ENCODE measurements at places on chromosomes 12 and 14. TPM values are rescaled to one million over a fixed set of nuclear protein-coding genes. Genes with fewer than 3 reads are reported as not detected.

Gene NANOG
- not detected for total RNA-seq

GRCh38 chr14:84482256-84483071 is 1047.5 kb upstream of the FLRT2 start:
- DNase-seq, result no peak

- DNase-seq, result no peak
Observed at GRCh38 chr12:46556105-46556559, 183.6 kb upstream of the SLC38A2 start.

GRCh38 chr12:52615208-52615868 is 3.0 kb downstream of the KRT73 start:
- DNase-seq, result no peak

Gene TMEM229B
- 2.3 TPM for total RNA-seq

Gene CNTN1
- 0.46 TPM for total RNA-seq

DNA sequence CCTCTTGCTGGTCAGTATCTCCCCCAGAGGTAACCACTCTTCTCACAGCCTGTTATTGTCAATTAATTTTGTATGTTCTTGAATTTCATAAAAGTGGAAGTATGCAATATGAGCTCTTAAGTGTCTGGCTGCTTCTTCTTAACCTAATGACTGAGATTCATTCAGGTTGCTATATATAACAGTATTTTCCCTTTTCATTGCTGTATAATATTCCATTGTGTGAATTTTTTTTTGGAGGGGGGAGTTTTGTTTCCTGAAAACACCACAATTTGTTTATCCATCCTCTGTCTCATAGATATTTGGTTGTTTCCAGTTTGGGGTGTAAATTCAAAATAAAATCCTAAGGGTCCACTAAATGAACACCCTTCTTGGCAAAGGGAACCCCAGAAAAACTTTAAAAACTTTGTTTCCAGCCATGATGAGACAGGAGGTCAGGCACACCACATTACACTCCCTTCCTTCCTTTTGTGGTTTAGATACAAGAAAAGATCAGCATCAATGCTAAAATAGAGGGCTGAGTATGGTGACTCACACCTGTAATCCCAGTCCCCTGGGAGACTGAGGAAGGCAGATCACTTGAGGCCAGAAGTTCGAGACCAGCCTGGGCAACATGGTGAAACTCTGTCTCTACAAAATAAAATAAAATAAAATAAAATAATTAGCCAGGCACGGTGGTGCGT is 4.1 kb upstream of the DAO start:
- DNase-seq, result no peak

Gene TMBIM6
- 233 TPM for total RNA-seq

Gene SNRPF
- total RNA-seq, result 9.3 TPM

DNA sequence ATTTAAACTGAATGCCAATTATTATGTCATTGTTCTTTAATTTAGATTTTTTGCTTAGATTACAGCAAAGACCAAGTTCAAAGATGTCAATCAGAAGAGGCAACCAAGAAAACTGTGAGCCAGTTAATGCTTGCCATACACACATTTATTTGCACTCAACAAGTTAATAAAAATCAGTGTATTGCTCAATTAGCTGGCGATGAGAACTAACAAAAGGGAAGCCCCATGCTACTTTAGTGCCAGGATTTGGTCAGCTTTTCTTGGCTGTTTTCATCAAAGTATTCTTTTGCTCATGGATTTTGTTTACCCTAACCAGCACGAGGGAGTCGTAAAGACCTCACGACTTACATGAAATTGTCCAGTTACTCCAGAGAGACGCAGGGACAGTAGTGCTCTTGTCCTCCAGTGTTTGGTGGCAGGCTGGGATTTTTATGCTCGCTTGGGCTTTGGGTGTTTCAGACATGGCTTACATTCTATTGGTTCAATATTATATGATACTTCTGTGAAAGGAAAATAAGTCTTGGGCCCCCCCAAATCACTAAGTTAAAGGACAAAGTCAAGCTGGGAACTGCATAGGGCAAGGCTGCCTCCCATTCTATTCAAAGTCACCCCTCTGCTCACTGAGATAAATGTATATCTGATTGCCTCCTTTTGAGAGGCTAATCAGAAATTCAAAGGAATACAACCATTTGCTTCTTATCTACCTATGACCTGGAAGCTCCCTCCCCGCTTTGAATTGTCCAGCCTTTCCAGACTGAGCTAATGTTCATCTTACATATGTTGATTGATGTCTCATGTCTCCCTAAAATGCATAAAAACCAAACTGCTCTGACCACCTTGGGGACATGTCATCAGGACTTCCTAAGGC is 7.4 kb upstream of the B4GALNT1 start:
- no peak for DNase-seq

GRCh38 chr12:52956987-52957386 is 8.1 kb downstream of the KRT18 start:
- DNase-seq, result no peak

Gene EIF2S3B
- 0.35 TPM for total RNA-seq

DNA sequence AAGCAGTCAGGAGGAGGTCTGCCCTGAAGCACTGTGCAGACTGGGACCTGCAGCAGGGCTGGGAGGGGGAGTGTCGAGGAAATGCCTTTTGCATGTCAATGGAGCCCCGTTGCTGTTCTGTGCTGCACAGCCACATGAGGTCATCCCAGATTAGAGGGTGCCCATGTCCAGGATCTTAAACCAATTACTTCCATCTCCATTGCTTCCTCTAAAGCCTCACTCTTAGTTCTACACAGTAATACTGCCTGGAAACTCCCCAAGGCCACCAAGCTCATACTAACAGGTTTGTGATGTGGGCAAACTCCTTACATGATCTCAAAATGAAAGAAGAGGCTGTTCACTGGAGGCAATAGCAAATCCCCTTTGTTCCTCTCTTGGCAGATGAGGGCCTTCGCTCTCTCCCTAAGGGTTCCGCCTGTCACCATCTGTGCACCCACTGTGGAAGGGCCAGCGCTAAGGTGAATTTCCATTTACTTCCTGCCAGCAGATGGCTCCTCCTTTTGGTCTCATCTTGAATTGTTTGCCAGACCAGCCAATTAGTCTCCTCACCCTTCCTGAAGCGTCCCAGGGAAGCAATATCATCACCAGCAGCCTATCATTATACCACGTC is 35.4 kb upstream of the LTA4H start:
- DNase-seq, result no peak

Gene NPAS3
- 1.7 TPM for total RNA-seq

GRCh38 chr14:30849354-30849753 is 25.0 kb upstream of the COCH start:
- DNase-seq, result no peak

- no peak for DNase-seq
Observed at GRCh38 chr12:19223695-19224094, 94.2 kb downstream of the PLEKHA5 start.

All from Right ventricle myocardium superior (tissue), 1 donor.